ENCODE measurements at places on chromosomes 7 and 10.

DNA sequence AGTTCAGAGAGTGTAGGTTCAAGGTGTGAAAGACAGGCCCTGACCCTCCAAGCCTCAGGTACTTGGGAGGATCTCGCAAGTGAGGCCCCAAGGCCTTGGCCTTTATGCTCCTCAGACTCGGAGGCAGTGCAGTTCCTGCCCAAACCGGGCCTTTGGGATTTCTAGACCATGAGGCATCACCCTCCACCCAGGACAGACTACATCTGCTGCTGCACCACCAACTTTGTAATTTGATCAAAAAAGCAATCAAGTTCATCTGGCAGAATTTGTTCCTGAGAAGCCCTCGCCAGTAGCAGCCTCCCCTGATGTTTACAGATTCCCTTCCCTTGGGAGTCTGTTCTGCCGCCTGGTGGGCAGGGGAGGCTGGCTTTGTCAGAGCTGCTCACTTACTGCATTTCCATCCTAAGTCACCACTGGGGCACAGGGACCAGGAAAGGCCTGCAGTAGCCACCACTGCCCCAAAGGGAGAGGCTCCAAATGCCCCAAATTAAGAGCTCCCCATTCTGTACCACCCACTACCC, 2.1 kb downstream of the CAMK2G start:
- DNase-seq = no peak

DNA sequence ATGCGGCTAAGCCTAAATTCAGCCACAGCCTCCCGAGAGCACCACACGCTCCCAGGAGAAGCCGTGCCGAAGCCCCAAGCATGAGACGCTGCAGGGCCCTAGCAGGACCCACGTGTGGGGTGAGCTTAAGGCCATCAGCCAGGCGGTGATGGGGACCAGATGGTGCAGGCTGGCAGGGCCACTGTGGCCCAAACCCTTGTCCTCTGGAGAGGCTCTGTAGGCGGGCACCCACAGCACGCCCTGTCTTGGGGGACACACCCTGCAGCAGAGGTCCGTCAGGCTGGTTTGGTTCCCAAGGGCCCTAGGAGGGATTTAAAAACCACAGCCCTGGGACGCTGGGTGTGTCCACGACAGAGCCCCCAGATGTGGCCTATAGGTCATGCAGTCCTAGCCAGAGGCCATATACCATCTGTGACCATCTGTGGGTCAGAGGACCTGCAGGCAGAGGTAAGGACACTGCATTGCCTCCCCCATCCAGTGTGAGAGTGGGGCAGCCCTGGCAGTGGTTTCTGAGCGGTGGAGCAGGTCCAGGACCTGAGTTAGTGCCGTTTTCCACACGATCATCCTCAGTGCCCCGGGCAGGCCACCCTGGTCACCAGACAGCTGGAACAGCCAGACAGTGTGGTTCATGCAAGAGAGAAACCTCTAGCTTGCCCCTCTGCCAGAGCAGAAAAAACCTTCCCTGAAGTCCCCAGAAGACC, 39.6 kb upstream of the INPP5A start:
- DNase-seq = peak; percentile 43

DNA sequence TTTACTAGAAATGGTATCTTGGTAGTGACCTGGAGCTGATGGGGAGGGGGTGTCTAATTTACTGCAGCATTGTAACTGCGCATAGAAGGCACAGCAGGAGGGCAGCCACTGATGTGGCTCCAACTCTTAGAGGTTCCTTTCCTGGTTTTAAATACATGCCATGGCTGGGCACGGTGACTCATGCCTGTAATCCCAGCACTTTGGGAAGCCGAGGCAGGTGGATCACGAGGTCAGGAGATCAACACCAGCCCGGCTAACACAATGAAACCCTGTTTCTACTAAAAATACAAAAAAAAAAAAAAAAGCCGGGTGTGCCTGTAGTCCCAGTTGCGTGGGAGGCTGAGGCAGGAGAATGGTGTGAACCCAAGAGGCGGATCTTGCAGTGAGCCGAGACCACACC, 19.2 kb upstream of the SEC61G start:
- no peak for DNase-seq

- no peak for DNase-seq
Observed at GRCh38 chr7:128036226-128036940, 5.1 kb upstream of the LRRC4 start.

- DNase-seq = no peak
Observed at GRCh38 chr7:85226361-85227085, 39.7 kb upstream of the SEMA3D start.

GRCh38 chr7:17559388-17559787, 260.9 kb downstream of the AHR start:
- no peak for DNase-seq

- DNase-seq = no peak
Observed at GRCh38 chr10:62894156-62894555, 78.0 kb upstream of the EGR2 start.

DNA sequence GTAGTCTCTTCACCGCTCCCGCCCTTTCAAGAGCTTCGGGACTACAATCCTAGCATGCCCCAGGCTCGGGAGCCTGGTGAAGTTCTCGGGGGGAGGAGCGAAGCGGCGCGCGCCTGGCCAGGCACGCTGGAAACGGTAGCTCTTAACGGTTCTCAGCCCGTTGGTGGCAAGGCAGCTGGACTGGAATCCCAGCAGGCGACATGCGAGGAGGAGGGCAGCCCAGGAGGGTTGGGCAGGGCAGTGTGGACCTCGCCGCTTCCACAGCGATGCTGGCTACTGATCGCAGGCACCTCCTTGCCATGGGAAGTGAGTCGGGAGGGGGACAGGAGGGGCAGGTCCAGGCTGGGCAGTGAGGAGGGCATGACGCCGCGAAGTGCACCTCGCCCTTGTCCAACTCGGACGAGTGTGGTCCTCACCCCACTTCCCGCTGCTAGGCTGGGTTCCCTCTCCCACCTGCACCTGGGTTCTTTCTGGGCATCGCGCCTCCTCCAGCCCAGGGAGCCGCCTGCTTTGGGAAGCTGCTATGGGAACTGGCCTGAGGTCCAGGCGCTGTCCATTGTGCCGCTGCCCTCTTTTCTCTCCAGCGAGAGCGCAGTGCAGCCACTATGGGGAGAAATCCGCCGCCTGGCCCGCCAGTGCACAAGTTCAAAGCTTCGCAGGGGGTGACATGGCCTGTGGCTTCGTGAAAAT, 367.8 kb upstream of the NUPR2 start:
- DNase-seq = no peak

GRCh38 chr7:36408589-36408988, 18.9 kb downstream of the ANLN start:
- DNase-seq = no peak

GRCh38 chr7:37205451-37205850, 243.2 kb downstream of the ELMO1 start:
- DNase-seq = no peak

DNA sequence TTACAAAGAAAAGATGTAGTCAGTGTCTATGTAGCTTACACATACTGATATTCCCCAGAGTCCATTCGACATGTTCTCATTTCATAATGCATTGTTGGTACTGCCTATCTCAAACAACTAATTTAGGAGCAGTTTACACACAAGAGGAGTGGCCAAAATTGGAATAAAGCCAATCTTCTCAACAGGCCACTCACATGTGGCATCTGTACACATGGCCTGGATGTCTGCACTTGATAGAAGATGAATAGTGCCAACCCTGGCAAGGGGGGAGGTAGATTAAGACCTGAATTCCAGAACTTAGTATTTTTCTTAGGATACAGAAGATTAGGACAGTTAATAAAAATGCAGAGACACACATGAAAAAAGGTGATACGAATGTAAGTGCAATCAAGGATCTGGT, 125.3 kb upstream of the STARD3NL start:
- DNase-seq = no peak

Data from Peyer's patch (tissue), 4 donors.